ENCODE measurements at places on chromosomes 5 and 9. TPM values are rescaled to one million over a fixed set of nuclear protein-coding genes. Genes with fewer than 3 reads are reported as not detected.

Gene SHISAL2B
- total RNA-seq = not detected

Gene GCNT4
- total RNA-seq = 0.39 TPM

Gene TAF11L5
- not detected for total RNA-seq

Gene SLC36A2
- not detected for total RNA-seq

Gene SH2D3C
- total RNA-seq = 58.4 TPM

Gene OTULINL
- 36.3 TPM for total RNA-seq

Gene TSSK1B
- not detected for total RNA-seq

Gene IL7R
- total RNA-seq = 132 TPM

Gene NUTM2F
- total RNA-seq = not detected

Gene MEGF9
- 8.7 TPM for total RNA-seq

Gene SLC25A2
- 0.25 TPM for total RNA-seq

Gene OLFM1
- not detected for total RNA-seq

Gene KCNT1
- not detected for total RNA-seq

Gene NPR2
- 10.2 TPM for total RNA-seq

Gene HTR4
- not detected for total RNA-seq
